ENCODE measurements at places on chromosomes 12 and 14. TPM values are rescaled to one million over a fixed set of nuclear protein-coding genes. Genes with fewer than 3 reads are reported as not detected.

SIX1 gene
- 21.4 TPM for polyA plus RNA-seq

TOMM20L gene
- polyA plus RNA-seq = not detected

CD163 gene
- 132 TPM for polyA plus RNA-seq

SLC10A1 gene
- 0.02 TPM for polyA plus RNA-seq

SERPINA3 gene
- polyA plus RNA-seq = 120 TPM

ARHGAP9 gene
- polyA plus RNA-seq = 165 TPM

GRIP1 gene
- polyA plus RNA-seq = 0.71 TPM

GPRC5A gene
- 1.1 TPM for polyA plus RNA-seq

HELB gene
- 3.2 TPM for polyA plus RNA-seq

KHNYN gene
- 28.9 TPM for polyA plus RNA-seq

HSPA2 gene
- 7.7 TPM for polyA plus RNA-seq

PRKD1 gene
- polyA plus RNA-seq = 5.6 TPM

PYGL gene
- polyA plus RNA-seq = 27.5 TPM

SYCP3 gene
- 1.4 TPM for polyA plus RNA-seq

SAMD15 gene
- 0.91 TPM for polyA plus RNA-seq

DCN gene
- 215 TPM for polyA plus RNA-seq

NRIP2 gene
- polyA plus RNA-seq = 1.1 TPM

NFYB gene
- polyA plus RNA-seq = 37.1 TPM

LRTM2 gene
- 0.11 TPM for polyA plus RNA-seq

SCN8A gene
- 0.21 TPM for polyA plus RNA-seq

CEBPE gene
- polyA plus RNA-seq = 0.87 TPM

COX14 gene
- polyA plus RNA-seq = 81.4 TPM

APOLD1 gene
- 13.9 TPM for polyA plus RNA-seq

KRT71 gene
- 3.6 TPM for polyA plus RNA-seq

KRT83 gene
- 1.0 TPM for polyA plus RNA-seq

KLRC2 gene
- polyA plus RNA-seq = 1.2 TPM

MIPOL1 gene
- polyA plus RNA-seq = 2.1 TPM

TGFB3 gene
- 21.0 TPM for polyA plus RNA-seq

RNASE7 gene
- 1.6 TPM for polyA plus RNA-seq

LRRC10 gene
- 0.05 TPM for polyA plus RNA-seq

EIF2S3B gene
- polyA plus RNA-seq = 0.27 TPM

LUM gene
- polyA plus RNA-seq = 63.5 TPM

Data from thymus (tissue), 14 donors.